Neural progenitor cell (in vitro differentiated cells): ENCODE measurements at places on chromosomes 1 and 21. TPM values are rescaled to one million over a fixed set of nuclear protein-coding genes. Genes with fewer than 3 reads are reported as not detected.

Gene FAM72B
- total RNA-seq = 36.9 and 48.4 TPM in 2 replicates

Gene KRTAP11-1
- not detected in 2 replicates for total RNA-seq

- no peaks in the 10 kb centered on the region for H3K36me3 ChIP-seq
- H3K4me3 ChIP-seq = no peak overlapping the region
- DNase-seq = peak; percentile 75
These were observed 1.6 kb downstream of the ALX3 start for GRCh38 chr1:110068646-110069403.

Gene ALG14
- total RNA-seq = 0.49 and 0.53 TPM in 2 replicates

- no peak for DNase-seq
- H3K4me1 ChIP-seq = no peaks in the 10 kb centered on the region
- H3K36me3 ChIP-seq = no peaks in the 10 kb centered on the region
- no peak overlapping the region for H3K4me3 ChIP-seq
These were observed 156.2 kb upstream of the RGS18 start for GRCh38 chr1:192002063-192002462.
